ENCODE measurements at places on chromosomes 13 and 19.

GRCh38 chr13:113928685-113929627 lies 44.9 kb downstream of the C13orf46 start:
- DNase-seq = peak; percentile 70

DNA sequence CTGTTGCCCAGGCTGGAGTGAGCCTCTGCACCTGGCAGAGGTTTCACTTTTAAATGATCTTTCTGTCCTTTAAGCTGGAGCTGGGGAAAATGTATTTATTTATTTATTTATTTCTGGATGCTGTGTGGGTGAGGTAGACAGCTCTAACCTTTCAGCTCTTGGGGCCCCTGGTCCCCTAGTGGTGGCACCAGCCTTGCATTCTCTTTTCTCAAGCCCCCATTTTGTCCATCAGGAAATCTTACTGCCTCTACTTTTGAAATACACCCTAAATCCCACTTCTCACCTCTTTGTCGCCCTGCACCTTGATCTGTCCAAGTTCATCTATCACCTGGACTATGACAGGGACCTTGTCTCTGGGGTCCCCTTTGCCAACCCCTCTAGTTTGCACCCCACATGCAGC lies 2.1 kb upstream of the B9D2 start:
- no peak for DNase-seq

GRCh38 chr13:73754727-73755292 lies 379.4 kb downstream of the KLF12 start:
- DNase-seq = peak; percentile 75

DNA sequence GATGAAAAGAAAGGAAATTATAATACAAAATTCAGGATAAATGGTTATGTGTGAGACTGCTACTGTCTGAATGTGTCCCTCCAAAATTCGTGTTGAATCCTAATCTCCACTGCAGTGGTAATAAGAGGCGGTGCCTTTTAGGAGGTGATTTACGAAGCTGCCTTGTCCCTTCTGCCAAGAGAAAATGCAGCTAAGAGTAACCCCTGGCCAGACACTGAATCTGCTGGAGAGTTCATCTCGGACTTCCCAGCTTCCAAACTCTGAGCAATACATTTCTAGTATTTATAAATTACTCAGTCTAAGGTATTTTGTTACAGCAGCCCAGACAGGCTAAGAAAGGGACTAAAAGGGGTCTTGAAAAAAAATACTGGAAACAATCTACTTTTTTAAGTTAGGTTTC lies 152.6 kb downstream of the KLF12 start:
- DNase-seq = no peak

DNA sequence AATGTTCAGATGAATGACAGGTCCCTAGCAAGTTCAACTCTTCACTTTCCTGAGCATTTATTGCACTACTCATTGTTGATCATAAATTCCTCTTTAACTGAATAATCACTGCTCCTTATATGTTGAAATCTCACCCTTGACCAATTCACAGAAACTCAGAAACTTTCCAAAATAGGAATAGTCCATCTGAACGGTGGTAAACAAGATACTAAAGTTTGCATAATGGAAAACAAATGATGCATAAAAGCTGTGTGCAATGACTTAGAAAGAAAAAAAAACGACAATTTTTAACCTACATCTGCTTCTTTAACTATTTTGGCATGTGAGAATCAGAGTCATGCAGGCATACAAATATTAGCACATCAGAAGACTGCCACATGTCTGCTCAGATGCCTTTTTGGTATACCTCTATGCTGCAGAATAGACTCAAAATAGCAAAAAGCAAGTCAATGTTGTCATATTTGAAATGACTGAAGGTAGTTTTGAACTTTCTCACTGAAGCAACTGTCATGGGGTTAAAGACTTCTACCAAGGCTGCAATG lies 34.8 kb downstream of the SLC10A2 start:
- DNase-seq = no peak

DNA sequence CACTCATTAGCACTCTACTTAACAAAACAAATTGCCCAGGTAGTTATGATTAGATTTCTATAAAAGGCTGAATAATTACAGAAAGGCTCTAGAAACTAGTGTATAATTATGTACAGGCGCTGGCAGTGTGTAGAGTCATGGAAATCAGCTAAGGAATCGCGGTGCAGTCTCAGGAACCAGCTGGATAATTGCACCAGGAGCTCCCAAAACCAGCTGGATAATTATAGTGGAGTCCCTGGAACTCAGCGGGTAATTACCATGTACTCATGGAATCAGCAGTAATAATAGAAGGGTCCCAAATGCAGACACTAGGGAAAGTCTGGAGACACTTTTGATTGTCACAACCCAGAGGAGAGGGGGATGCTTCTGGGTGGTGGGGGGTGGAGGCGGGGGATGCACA lies 23.2 kb upstream of the TTYH1 start:
- DNase-seq = no peak

- DNase-seq = peak; percentile 25
Measured at GRCh38 chr13:40974460-40975407, 44.4 kb downstream of the ELF1 start.

DNA sequence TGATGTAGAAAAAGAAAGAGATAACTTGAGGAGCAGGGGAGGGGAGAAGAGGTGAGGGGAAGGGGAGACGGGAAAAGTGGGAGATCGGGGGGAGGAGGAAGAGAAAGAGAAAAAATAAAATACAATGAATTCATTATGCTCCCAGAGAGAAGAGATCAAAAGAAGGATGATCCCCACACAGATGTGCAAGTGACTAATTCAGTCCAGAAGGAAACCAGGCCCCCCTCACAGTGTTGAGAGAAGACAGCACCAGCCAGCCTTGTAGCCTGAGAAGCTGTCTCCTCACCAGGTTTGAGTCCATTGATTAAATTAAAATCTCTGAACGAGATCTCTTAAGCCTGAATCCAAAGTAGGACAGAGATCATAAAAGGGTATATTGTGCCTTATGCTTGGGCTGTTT lies 333.7 kb upstream of the NBEA start:
- DNase-seq = no peak

DNA sequence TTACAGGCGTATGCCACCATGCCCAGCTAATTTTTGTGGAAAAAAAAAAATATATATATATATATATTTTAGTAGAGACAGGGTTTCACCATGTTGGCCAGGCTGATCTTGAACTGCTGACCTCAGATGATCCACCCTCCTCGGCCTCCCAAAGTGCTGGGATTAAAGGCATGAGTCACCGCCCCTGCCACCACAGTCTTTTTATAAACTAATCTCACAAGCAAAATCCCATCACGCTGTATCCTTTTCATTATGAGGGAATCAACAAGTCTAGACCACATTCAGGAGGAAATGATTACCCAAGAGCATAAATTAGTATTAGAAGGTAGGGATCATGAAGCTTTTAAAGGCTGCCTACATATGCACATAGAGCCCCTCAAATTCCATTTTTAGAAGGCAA lies 210.6 kb upstream of the NBEA start:
- DNase-seq = no peak

DNA sequence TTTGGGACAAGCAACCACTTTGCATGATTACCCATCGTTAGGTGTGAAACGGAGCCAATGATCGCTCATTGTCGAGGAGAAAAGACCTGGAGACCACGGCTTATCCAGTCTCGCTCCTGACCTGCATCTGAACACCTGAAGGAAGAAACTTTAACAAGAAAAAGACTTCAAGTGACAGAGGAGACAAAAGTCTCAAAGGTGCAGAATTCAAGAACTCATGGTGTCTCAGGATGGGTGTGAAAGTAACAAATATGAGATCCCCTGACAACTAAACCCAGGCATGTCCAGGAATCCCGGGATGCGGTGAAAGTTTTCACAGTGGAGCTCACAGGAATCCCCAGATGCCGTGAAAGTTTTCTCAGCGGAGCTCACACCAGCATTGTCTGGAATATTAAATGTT lies 6.3 kb upstream of the ATP11A start:
- DNase-seq = no peak

GRCh38 chr13:19150712-19151228 lies 30.9 kb downstream of the TUBA3C start:
- DNase-seq = peak; percentile 4

GRCh38 chr13:22286338-22286737 lies 615.5 kb downstream of the FGF9 start:
- no peak for DNase-seq

DNA sequence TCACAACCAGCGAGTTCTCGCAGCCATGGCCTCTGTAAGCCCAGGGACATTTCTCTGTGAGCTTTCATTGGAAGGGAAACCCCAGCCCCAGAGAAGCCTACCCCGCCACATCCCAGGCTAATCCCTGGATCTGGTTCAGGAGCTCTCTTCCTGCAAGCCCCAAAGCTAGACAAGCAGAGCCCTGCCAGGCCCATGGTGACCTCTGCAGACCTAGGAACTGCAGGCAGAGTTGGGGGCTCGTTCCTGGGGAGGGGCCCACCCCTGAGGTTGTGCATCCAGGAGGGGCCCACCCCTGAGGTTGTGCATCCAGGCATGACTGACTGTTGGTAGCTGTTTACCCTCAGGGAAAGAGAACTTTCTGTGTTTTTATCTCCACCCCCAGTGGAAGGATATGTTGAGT lies 21.7 kb downstream of the KCTD15 start:
- no peak for DNase-seq

DNA sequence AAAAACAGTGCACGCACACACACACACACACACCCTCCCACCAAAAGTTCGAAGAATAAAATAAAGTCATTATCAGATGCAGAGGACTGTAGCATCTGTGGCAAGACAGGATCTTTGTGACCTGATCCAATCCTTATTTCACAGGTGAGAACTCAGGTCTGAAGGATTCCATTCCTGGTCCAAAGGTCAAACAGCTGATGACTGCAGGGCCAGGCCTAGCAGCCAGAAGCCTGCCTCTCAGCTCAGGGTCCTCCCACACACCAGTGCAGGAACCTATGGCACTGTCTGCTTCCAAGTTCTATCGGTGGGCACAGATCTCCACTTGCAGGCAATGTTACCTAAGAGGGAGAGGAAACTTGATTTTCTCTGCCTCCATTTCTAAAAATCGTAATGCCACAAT lies 57.5 kb downstream of the SERP2 start:
- DNase-seq = no peak

DNA sequence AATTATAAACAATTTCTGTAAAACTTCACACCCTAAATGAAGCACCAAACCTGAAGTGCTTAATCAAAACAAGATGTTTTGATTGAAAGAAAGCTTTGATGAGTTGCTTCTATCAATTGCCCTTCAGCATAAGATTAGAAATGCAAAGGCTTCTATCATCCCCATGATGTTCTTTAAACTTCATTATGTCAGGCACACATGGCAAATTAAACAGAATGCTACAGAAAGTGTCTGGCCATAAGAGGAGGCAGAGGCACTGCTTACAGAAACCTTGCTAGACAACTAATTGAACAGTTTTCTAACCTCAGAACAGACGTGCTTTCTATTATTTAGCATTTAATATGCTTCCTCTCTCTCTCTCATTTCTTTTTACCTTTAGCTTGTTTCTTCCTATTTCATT lies 228.1 kb downstream of the DCLK1 start:
- DNase-seq = no peak

GRCh38 chr19:35938282-35939224 lies 2.4 kb downstream of the LRFN3 start:
- DNase-seq = peak; percentile 34

DNA sequence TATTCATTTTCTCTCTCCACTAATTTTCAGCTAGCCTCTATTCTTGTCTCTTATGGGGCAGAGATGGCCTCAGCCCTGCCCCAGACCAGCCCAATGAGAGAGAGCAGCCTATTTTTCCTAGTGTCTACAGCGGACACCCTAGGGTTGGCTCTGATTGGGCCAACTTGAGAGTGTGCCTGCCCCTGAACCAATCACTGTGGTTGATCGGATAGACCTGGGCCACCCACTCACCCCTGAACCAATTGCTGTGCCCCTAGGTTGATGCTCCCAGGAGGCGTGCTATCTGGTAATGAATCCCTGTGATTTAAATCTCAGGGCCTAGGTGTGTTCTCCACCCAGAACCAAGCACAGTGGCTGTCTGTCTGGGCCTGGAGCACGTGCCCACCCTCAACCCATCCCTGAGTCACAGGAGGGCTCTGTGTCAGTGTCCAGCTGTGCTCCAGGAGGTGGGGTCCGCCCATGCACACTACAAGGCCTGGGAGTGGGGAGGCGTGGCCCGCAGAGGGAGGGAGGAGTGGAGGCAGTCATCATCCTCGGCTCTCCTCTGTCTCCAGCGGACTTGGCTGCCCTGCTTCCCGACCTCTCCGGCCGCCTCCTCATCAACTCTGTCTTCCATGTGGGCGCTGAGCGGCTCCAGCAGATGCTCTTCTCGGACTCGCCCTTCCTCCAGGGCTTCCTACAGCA lies 14.9 kb upstream of the SCN1B start:
- no peak for DNase-seq

Measured in cerebellar cortex (tissue), 1 donor.